CD4-positive, alpha-beta T cell treated with Interleukin-4 for 1 hour (primary cell): ENCODE measurements at places on chromosomes 2 and 18.
A peak's percentile ranks its signal among the peaks of the same experiment; 100 is the strongest.

DNA sequence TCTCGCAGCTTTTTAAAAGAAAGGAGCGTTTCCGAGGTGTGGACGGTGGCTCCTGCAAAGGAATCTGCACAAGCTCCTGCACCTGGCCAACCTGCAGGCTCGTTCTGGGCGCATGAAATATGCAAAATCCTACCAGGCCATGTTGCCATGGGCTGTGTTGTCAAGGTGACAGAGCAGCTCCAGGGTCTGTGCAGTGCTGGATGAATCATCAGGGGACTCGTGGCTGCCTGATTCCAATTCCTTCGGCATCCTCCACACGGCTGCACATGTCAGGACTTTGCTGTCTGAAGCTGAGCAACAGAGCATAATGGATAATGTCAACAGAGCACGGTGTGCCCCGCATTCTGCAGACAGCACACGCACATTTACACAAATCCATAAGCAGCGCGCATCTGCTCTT lies 120.5 kb downstream of the EIPR1 start:
- no peak for DNase-seq

- no peak for DNase-seq
Observed at GRCh38 chr2:30769891-30770462, 37.3 kb downstream of the CAPN13 start.

- DNase-seq = no peak
Observed at GRCh38 chr18:11991021-11991795, 9.9 kb downstream of the IMPA2 start.

DNA sequence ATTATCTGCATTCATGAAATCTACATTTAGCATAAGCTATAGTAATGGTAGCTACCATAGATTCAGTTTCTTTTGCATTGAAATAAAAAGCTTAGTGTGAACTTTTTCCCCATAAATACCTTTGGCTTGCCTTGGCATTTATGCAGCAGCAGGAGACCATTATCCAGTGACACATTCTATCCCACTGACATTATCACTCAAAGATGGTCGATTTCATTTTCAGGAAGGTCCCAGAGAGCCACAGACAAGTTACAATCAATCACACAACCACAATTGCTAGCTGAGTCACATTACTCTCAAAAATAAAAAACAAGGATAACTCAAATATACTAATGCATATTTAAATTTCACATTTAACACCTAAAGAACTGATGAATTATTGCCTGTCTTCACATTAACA lies 512.7 kb upstream of the CDH2 start:
- no peak for DNase-seq

DNA sequence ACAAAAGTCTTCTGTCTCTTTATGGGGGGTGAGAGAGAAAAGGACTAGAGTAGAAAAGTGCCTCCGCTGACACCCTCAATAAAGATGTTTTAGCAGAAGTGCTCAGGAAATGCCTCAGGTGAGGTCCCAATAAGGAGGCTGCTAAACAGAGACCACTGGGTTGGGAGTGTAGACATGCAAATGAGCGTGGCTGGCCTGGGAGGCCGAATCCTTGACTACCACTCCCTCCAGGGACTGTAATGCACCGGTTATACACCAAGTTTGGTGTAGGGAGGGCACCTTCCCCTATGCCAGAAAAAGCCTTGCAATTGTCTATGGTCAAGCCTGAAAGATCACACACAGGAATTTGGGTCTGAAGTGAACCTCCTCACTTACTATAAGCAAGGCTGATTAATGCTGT lies 1.8 kb downstream of the TMX3 start:
- no peak for DNase-seq

GRCh38 chr2:193549661-193550060 lies 1354.9 kb upstream of the TMEFF2 start:
- DNase-seq = no peak

GRCh38 chr2:109316091-109316490 lies 187.1 kb downstream of the SH3RF3 start:
- DNase-seq = no peak

- DNase-seq = no peak
Observed at GRCh38 chr2:224793946-224794345, 77.8 kb upstream of the CCDC195 start.

DNA sequence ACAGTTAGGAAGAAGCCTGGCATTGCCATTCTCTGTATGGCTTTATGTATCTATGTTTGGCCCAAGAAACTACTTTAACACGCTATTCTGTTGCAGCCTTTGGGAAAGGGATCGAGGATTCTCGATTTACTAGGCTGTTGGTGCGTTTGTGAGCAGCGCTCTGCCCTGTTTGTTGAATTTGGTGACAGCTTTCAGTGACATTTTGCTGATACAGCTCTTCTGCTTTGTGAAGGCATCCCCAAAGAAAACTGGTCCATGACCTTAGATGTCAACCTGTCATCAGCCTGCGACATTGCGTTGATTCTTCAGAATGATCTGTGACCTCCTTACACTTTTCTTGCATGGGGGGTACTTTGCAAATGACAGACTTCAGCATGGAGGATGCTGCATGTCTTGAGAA lies 431.5 kb downstream of the ARHGAP15 start:
- no peak for DNase-seq

DNA sequence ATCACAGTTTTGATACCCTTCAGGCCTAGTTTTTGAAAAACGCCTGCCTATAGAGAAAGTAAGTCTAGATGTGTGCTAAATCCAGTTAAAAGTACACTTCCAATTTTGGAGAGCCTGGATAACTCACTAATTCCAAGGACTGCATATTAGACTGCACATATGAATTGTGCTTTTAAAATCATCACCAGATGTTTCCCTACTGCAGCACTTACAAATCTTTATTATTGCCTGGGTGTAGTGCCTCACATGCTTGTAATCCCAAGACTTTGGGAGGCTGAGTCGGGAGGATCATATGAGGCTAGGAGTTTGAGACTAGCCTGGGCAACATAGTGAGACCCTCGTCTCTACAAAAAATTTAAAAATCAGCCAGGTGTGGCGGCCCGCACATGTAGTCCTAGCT lies 35.9 kb upstream of the HTR2B start:
- DNase-seq = no peak

DNA sequence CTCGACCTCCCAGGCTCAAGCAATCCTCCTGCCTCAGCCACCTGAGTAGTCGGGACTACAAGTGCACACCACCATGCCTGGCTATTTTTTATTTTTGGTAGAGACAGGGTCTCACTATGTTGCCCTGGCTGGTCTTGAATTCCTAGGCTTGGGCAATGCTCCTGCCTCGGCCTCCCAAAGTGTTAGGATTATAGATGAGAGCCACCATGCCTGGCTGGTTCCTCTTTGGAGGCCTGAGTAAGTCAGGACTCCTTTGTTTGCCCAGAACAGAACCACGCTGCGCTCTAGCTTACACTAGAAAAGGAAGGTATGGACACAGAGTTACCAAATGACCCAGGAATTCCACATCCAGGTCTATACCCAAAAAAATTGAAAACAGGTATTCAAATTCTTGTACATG lies 135.9 kb upstream of the SLC1A4 start:
- no peak for DNase-seq

- no peak for DNase-seq
Observed at GRCh38 chr2:50958504-50958903, 73.4 kb downstream of the NRXN1 start.

DNA sequence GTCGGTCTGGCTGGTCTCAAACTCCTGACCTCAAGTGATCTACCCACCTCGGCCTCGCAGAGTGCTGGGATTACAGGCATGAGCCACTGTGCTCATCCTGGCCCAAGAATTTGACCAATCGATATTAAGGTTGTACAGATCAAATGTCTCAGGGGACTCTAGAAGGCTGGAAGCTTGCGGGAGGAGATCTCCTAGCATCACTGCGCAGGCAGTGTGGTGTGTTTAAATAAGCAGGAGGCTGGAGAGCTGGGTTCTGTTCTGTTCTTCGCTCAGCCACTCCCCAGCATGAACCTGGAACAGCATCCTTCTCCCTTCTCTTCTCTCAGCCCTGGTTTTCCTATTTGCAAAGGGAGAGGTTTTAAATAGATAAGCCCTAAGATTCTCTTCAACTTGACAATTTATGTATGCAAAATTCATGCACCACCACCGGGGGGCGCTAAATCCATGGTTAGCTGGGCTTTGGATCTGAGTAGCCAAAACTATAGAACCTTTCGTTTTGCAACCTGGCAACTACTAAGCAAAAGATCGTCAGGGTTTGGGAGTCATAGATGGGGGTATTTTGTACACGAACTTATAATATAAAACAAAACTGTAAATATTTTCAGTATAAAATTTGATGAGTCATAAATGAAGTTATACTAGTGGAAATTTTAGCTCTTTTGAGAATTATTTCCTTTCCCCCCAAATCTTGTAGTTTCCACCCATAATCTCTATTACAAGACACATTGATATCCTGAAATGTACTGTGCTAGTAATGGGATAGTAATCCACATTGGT lies 60.6 kb downstream of the SLC16A14 start:
- DNase-seq = peak; percentile 69

DNA sequence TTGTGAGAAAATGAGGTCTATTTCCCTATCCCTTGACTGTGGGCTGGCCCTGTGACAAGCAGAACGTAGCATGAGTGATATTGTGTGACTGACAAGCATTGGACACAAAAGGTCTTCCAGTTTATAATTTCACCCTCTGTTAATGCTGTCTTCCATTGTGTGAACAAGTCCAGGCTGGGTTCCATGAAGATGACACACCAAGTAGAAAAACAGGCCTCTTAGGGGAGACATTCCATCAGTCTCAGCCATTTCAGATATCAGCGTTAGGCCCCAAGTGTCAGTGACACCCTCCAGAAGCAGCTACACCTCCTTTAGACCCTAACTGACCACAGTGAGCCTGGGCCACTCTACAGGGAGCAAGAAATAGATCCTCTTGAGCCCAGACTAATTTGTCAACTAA lies 511.3 kb downstream of the FBXO15 start:
- DNase-seq = no peak

GRCh38 chr18:26471027-26471426 lies 77.3 kb downstream of the KCTD1 start:
- no peak for DNase-seq

DNA sequence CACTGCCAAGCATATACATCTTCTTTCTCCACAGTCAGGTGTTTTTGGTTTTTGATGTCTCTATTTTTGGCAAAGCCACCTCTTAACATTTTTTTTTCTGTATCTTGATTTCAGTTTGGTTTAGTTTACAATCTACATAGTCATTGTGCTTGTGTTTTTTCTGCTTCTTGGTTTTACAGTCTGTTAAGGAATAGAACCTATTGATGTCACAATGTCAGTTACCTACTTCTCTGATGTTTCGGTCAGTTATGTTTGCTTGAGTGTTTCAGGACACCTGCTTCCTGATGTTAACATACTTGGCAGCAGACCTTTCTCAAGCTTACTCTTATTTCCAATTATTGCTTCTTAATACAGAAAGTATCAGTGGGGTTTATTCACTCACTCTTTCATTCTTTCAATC lies 253.3 kb downstream of the SPAG16 start:
- DNase-seq = no peak

DNA sequence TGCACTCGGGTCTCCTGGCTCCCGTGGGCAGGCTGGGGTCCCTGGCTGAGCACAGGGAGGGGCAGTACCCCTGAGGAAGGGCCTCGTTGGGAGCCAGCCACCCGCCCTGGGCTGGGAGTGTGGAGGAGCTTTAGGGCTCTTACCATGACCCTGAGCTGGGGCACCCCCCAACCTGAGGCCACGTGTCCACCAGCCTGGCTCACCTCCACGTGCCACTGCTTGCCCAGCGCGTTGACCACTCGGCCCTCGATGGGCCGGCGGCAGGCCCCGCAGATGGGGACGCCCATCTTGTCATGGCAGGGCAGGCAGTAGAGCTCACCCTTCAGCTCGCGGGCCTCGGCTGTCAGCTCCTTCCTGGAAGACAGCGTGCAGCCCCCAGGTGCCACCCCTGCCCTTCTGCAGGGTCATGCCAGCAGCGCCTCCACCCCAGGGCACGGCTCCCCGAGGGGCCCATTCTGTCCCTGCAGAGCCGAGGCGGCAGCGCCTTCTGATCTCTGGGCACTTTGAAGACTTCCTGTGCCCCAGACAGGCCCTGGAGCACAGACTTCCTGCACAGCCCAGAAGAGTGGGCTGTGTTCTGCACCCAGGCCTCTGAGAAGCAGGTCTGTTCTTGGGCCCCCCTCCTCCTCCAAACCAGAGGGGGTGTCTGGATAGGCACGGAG lies 4.0 kb upstream of the GPR17 start:
- DNase-seq = peak; percentile 39

GRCh38 chr2:69588945-69589344 lies 54.6 kb downstream of the AAK1 start:
- no peak for DNase-seq

GRCh38 chr2:208285853-208286252 lies 19.8 kb downstream of the PIKFYVE start:
- DNase-seq = no peak

- no peak for DNase-seq
Observed at GRCh38 chr2:107036293-107036692, 150.3 kb upstream of the ST6GAL2 start.

DNA sequence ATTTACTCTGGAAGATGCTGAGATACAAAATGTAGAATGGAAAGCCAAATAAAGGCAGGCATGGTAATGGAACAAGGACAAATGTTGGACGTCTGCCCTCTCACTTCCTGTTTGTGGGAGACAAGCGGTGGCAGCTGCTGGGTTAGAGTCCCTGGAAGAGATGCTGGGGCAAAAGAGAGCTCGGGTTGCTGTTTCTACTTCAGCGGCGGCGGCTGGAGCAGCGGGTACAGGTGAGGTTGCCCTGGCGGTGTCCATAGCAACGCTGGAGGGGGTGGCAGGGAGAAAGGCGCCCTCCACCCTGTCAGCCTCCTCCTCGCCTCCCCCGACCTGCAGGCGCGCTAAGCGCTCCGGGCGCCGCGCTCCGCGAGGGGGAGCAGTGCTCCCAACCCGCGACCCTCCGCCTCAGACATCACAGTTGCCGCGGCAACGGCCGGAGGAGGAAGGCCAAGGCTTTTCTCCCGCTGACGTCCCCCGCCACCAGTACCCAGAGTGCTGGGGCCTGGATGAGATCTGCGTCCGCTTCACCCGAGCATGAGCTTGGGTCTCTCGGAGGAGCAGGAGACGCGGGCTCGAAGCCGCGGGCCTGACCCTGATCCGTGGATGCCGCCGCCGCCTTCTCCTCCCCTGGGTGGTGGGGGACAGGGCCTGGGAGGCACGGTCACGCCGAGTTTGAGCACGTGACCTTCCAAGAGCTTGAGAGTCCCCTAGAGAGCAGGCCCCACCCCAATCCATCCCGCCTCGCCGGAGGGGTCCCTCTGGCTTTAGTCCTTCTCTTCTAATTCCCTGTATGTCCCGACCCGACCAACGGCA lies 65.6 kb downstream of the NOL4 start:
- DNase-seq = no peak

- no peak for DNase-seq
Observed at GRCh38 chr2:145702305-145702704, 1182.4 kb upstream of the ZEB2 start.

- no peak for DNase-seq
Observed at GRCh38 chr2:108805782-108806181, 19.2 kb downstream of the CCDC138 start.

GRCh38 chr2:151669585-151670081 lies 64.6 kb downstream of the NEB start:
- peak; percentile 36 for DNase-seq
